CD4-positive, CD25-positive, alpha-beta regulatory T cell (primary cell): ENCODE measurements at places on chromosomes 1 and 21.
A peak's percentile ranks its signal among the peaks of the same experiment; 100 is the strongest.

DNA sequence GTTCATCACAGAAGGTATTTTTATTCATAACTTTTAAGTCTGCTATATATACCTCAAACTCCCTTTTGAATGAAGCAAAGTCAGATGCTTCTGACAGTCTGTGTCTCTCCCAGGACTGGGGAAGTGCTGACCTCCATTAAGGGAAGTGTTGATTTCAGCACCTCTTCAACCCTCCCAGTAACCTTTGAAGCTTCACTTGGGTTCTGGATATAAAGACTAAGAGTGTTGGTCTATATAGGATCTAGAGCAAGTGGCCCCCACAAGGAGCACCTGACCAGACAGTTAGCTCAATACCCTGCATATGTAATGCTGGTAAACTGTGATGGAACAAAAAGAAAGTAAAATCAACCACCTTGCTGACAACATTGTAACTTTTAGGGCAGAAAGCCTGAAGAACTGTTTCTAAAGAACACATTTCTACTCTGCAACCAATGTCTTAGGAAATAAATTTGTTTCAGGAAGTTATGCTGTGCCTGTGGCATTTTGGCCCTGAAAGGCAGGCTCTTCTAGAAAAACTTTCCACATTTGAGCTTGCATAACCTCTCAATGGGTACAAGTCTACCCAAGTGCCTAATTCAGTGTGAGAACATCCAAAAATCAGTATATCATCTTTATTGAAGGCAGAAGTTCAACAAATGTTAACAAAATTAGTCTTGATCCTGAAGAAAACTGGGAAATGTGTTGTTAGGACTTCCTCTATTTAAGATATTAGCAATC is 865 bp upstream of the PTPN22 start:
- no peak for DNase-seq

- DNase-seq: no peak
Observed at GRCh38 chr1:210565306-210565705, 236.6 kb downstream of the HHAT start.

GRCh38 chr1:116466810-116467557 is 93.9 kb downstream of the ATP1A1 start:
- DNase-seq: no peak

GRCh38 chr1:206066479-206067171 is 13.7 kb downstream of the RHEX start:
- DNase-seq: peak; percentile 71

DNA sequence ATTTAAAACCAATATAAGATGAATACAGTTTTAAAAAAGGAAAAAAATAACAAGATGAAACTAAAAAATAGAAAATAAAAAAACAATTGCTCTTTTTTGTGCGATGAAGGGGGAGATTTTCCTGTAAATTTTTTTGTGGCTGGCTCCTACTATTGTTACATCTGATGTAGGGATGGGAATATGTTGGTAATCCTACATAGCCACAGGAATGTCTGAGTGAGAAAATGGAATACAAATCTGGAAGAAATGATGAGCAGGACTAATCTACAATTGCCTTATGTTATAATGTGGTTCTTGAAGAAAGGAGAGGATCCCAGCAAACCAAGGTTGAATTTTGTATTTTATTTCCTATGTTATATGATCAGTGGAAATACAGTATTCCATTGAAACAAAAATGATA is 40.9 kb downstream of the ATP6V1G3 start:
- no peak for DNase-seq

GRCh38 chr1:94063379-94063778 is 57.6 kb downstream of the ABCA4 start:
- no peak for DNase-seq

DNA sequence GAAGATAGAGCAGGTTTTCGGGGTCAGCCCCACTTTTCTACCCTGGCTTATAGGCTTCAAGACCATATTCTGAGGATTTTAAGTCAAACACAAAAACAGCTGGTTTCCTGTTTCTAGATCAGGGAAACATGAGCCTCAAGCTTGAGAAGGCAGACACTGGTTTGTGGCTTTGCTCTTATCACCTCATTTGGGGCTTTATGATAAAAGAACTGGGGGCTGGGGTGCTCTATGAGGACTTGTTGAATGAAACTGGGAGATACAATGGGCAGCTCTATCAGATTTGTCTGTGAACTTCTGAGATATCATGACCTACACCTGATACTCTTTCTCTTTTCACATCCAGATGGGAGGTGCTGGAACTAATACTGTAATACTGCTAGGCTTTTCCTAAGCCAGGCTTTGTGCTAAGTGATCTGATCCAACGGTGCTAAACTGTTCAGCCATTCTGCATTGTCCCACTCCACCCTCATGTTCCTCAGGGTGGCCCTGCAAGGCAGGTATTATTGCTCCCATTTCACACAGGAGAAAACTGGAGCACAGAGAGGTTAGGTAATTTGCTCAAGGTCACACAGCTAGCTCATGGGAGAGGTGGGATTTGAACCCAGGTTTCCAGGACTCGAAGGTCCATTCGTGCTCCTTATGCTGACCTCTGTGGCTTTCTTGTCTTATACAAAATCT is 6.6 kb downstream of the AJAP1 start:
- no peak for DNase-seq

DNA sequence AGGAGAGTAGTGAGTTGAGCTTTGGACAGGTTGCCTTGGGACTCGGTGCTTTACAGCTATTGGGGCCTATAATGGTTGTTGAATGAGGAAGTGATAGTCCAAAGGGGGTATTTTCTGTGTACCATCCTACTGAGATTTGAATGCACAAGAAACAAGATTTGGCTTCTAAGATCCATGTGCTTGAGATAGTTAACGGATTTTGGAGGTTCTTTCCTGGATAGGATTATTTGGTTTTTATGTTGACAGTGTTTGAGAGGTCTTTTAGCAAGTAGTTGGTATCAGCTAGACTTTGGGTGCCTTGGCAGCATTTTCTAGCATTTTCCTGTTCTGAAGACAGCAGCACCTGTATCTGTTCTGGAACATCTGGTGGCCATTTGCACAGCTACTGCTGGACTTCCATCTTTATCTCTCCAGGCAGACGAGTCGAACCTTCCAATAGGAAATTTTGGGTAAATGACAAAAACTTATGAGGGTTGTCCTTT is 3.6 kb upstream of the SCAF4 start:
- no peak for DNase-seq

- no peak for DNase-seq
Observed at GRCh38 chr1:204198348-204199340, 2.4 kb upstream of the KISS1 start.

GRCh38 chr1:23745515-23745914 is 2.2 kb downstream of the ELOA start:
- DNase-seq: no peak

DNA sequence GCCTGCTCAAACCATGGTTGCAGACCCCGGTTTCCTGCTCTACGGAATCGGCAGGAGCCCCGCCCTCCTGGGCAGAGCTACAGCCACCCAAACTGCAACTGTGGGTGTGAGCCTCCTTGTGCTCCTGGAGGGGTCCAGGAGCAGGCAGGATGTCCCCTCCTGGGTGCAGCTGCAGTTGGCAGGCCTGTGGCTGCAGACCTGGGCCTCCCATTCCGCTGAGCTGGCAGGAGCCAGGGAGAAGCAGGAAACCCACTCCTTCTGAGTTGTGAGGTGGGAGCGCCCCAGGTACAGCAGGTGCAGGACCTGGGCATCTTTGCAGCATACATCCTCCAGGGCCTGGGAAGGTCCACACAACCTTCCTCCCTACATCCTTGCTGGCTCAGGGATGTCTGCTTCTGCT is 578.7 kb upstream of the USP24 start:
- no peak for DNase-seq

GRCh38 chr21:15626031-15626430 is 103.8 kb upstream of the USP25 start:
- no peak for DNase-seq

- no peak for DNase-seq
Observed at GRCh38 chr1:67811781-67812180, 21.5 kb downstream of the GNG12 start.

DNA sequence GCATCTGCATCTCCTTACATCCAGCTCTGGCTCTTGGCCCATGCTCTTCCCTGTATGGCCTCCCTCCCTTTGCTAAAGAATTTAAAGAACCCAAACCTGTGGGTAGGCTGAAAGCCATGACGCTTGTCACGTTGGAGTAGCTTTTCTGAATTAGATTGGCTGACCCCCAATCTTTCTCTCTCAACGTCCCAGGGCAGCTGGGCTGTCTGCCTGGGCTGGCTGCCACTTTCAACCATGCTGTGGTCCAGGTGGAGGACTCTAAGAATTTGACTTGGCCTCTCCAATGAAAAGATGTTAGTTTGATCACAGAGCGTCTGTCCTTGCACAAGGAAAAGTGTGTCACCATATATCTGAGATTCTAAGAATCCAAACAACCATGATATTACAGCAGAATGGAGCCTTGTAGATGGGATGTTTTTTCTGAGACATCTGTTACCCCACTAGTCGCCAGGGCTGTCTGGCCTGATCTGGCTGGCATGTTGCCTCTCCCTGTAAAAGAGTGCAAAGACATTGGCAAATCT is 6.5 kb upstream of the IGSF3 start:
- DNase-seq: no peak

DNA sequence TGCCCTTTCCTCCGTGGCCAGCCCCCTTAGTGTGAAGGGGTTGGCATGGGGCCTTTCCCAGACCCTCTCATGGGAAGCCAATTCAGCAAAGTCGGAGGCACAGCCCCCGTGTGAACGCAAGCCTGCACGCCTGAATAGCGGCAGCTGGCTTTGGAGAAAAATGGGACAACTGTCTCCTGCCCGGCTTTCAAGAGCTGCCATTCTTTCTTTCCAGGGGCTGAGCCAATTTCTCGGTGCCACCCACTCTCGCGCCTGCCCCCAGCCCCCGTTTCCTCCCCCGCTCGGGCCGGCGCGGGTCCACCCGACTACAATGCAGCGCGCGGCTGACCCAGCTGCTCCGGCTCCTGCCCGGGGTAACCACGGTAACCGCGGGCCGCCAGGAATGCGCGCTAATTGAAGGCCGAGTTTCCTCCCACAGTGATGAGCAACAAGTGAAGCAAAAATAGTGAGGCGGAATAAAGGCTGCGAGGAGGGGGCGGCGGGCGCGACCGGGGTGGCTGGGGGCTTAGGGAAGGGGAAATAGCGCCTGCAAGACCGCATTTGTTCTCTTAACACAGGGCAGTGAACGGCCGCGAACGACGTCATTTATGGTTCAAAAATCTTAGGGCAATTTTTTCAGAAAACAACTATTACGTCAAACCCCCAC is 27.8 kb downstream of the ILDR2 start:
- DNase-seq: no peak

DNA sequence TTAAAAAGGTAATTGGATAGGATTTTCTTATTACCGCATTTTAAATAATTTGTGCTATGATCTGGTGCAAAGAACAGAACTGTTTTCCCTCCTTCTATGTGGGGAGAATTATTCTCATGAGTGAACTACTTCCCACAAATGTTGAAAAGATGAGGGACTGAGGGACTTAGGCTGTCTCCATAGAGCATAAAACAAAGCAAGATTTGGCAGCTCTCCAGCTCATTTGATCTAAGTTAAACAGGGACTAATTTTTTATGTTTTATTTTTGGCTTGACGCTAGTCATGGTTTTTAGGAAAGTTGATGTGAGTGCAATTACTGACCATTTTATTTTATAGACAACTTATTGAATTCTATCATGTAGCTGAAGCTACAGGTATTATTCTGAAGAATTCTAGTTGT is 362.3 kb downstream of the HLX start:
- DNase-seq: no peak

DNA sequence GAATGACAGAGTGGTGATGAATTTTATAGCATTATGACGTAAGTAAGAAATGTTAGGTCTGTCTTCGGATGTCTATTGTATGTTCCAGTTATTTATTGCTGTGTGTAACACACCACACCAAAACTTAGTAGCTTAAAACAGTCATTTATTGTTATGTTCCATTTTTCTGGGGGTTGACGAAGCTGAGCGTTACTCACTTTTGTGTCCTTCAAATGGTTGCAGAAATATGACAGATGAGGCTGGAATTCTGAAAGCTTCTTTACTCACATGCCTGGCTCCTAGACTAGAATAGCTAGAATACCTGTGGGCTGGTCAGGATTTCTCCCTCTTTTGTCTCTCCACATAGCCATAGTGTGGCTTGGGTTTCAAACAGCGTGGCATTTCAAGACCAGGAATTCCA is 62.1 kb upstream of the S1PR1 start:
- DNase-seq: no peak

GRCh38 chr1:113946678-113947387 is 17.7 kb downstream of the HIPK1 start:
- DNase-seq: no peak

DNA sequence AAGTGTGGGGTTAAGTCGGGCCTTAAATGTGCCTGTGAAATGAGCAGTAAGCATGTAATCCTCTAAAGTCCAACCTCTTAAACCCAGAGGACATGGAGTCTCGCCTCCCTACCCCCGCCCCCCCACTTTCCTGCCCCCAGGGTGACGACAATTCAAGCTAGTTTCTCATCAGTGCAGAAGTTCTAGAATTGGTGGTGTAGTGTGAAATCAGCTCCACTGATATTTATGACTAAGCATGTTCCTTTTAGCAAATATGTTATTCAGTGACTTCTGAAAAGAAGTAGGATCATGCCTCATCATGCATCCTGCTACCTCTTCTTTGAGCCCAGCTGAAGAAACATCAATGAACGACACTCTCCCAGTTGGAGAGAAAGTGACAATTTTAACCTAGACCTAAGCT is 2.6 kb upstream of the ABCB10 start:
- DNase-seq: no peak

DNA sequence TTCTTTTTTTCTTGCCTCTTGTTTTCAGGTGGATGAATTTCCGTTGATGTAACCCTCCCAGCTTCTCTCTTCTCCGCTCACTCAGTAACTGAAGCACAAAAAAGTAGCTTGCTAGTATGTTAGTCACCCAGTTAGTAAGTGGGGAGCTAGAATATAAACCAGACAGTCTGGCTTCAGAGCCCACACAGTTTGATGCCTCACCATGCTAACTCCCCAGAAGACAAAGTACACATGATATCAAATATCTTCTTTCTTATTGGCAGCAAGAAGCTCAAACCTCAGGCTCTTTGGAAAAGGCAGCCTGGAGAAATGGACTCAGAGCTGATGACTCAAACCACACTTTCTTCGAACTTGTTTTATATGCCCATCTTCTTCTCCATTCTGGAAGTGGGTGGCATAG is 187.5 kb upstream of the PLXNA2 start:
- DNase-seq: no peak

DNA sequence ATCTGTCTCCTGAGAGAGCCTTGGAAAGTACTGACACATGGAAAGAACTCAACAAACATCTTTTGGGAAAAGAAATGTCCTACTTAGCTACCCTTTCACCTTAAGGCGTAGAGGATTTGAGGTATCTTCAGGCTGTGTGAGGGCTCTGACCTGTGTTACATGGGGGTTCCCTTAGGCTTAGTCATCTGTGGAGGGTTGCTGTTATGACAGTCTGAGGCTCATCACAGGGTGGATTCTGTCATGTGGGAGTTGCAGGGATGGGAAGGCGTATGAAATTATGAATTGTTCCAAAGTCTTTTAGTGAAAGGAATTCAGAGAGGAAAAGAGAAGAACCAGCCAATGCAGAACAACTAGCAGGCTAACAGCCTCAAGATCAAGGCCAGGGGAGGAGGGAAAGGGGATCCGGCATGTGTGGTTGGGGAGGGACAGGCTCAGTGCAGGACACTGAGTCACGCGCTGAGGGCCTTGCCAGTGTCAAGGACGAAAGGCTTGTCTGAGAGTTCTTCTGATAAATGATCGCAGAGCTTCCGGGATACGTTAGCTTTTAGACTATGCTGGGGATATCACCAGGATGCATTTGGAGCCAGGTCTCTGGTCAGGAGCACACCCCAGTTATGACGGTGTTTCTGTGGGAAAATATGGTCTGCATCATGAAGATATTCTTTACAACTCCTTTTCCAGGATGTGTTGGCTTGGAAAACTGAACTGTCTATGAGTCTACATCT is 24.6 kb upstream of the PLA2G2C start:
- no peak for DNase-seq
